ENCODE measurements at places on chromosomes 2 and 18. TPM values are rescaled to one million over a fixed set of nuclear protein-coding genes. Genes with fewer than 3 reads are reported as not detected.

Gene SIX2
- total RNA-seq = 12.2 TPM

Gene GAD1
- total RNA-seq = 8.6 TPM

Gene KCNG3
- total RNA-seq = 0.06 TPM

Gene IL36B
- not detected for total RNA-seq

Gene TUBB8B
- not detected for total RNA-seq

Gene UNC80
- total RNA-seq = not detected

Gene AOX1
- 2.3 TPM for total RNA-seq

Gene NCKAP5
- 8.4 TPM for total RNA-seq

Gene NGEF
- total RNA-seq = 3.3 TPM
